Activated naive CD8-positive, alpha-beta T cell treated with anti-CD3 and anti-CD28 coated beads, Interleukin-2, amount 10 ng/mL, durations not matched to agents 7 days and 5 days (primary cell): ENCODE measurements at places on chromosomes 16 and 17. TPM values are rescaled to one million over a fixed set of nuclear protein-coding genes. Genes with fewer than 3 reads are reported as not detected.

CMTM2 gene
- 0.45 TPM for total RNA-seq

PRKCB gene
- 120 TPM for total RNA-seq

KRTAP2-1 gene
- not detected for total RNA-seq

STX1B gene
- 3.1 TPM for total RNA-seq

TMEM98 gene
- not detected for total RNA-seq

TP53TG3F gene
- not detected for total RNA-seq

GRCh38 chr16:72797621-72798020, 250.3 kb downstream of the ZFHX3 start:
- H3K27ac ChIP-seq = no peak overlapping the region
- no peak for DNase-seq
- no peaks in the 10 kb centered on the region for H3K4me1 ChIP-seq
- no peak overlapping the region for H3K4me3 ChIP-seq

DNA sequence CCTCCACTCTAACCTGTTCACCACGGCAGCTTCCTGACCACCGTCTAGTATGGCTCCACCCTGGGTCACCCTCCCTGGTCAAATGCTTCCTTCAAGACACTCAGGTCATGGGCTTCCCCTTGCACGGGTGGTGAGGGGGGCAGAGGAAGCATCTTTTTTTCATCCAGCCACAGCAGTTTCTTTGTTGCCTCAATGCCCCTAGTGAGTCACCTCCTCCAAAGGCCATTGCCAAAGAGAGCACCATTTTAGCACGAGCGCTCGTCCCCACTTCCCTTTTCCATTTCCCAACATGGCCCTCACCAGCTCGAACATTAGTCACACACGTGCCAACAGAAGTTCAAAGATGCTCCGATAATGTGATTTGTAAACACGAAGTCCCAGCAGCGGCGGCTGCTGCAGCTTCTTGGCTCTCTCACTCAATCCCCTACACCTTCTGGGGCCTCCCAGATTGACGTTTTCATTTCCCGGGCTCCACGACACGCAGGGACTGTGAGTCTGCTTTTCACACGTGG, 134.6 kb downstream of the GAS7 start:
- H3K27me3 ChIP-seq = peaks cover 4% of the 10 kb centered on the region
- peaks cover 4% of the 10 kb centered on the region for H3K4me1 ChIP-seq
- H3K4me3 ChIP-seq = no peak overlapping the region

DNA sequence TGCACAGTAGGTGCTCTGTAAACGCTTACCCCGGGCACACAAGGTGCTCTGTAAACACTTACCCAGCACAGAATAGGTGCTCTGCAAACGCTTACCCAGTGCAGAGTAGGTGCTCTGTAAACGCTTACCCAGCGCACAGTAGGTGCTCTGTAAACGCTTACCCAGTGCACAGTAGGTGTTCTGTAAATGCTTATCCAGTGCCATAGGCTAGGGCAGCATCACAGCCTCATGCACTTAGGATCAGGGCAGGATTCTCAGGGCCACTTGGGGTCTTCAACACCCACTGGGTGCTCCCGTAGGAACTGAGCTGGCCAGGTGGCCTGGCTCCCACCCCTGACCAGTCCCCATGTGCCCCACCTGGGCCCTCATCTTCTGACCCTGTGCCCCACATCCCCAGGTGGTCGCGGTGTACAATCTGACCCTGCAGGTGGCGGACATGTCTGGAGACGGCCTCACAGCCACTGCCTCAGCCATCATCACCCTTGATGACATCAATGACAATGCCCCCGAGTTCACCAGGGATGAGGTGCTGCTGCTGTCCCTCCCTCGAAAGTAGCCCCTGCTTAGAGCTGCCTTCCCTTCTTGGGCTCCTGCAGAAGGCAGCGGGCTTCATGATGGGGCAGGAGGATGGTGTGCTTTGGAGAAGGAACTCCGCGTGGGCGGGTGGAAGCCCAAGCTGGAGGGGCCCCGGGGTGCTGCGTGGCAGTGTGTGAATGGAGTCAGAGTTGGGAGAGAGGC, 13.1 kb downstream of the SLC22A31 start:
- peak; percentile 63 for DNase-seq
- H3K36me3 ChIP-seq = no peaks in the 10 kb centered on the region
- peaks cover 1% of the 10 kb centered on the region for H3K4me1 ChIP-seq
- peaks cover 3% of the 10 kb centered on the region for H3K27me3 ChIP-seq
- no peak overlapping the region for H3K4me3 ChIP-seq
- peak overlapping the region; percentile 42 for H3K27ac ChIP-seq

GRCh38 chr16:12340151-12340733, 363.7 kb downstream of the SNX29 start:
- DNase-seq = no peak
- H3K4me3 ChIP-seq = no peak overlapping the region
- H3K4me1 ChIP-seq = no peaks in the 10 kb centered on the region
- no peaks in the 10 kb centered on the region for H3K36me3 ChIP-seq
- no peaks in the 10 kb centered on the region for H3K27me3 ChIP-seq

DNA sequence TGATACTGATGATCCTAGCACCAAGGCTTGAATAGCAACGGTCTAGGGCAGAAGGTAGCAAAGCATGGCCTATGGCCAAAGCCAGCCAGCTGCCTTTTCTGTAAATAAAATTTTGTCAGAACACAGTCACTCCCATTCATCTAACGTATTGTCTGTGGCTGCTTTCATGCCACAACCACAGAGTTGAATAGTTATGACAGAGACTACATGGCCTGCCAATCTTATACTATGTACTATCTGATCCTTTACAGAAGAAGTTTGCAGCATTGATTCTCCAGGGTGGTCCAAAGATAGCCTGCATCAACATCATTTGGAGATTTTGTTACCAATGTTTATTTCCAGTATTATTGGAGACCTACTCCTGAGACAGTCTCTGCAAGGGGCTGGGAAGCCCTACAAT, 19.9 kb upstream of the MMD start:
- peaks cover 5% of the 10 kb centered on the region for H3K27me3 ChIP-seq
- no peaks in the 10 kb centered on the region for H3K36me3 ChIP-seq
- peaks cover 7% of the 10 kb centered on the region for H3K4me1 ChIP-seq
- DNase-seq = no peak

GRCh38 chr16:81696166-81696960, 82.7 kb upstream of the PLCG2 start:
- H3K27ac ChIP-seq = no peak overlapping the region
- no peaks in the 10 kb centered on the region for H3K27me3 ChIP-seq
- peaks cover 13% of the 10 kb centered on the region for H3K36me3 ChIP-seq
- no peak for DNase-seq
- peaks cover 2% of the 10 kb centered on the region for H3K4me1 ChIP-seq
- H3K4me3 ChIP-seq = no peak overlapping the region

GRCh38 chr17:50797135-50797810, 30.0 kb upstream of the ANKRD40CL start:
- no peaks in the 10 kb centered on the region for H3K36me3 ChIP-seq
- DNase-seq = no peak
- H3K4me3 ChIP-seq = no peak overlapping the region
- H3K27me3 ChIP-seq = no peaks in the 10 kb centered on the region

DNA sequence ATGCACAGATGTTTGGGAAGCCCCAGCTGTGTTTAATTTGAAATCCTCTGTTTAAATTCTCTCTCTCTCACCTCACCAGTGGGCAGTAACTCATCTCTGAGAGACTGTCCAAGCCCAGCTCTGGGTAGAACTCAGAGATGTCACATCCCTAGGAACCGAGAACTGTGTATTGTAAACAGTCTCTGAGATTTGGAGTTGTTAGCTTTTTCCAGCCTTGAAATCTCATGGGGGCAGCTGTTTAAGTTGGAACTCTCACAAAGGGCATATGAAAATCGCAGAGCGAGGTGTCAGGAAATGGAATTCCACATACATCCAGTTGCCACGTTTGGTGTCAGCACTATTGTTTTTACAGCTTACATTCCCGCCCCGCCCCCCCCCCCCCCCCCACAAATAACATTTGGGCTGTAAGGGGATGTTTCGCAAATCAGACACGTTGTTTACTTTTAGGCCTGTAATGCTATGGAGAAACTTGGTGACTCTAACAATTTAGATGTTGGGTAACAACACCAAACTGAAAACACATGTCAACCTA, 34.3 kb downstream of the VPS35L start:
- H3K27me3 ChIP-seq = no peaks in the 10 kb centered on the region
- no peaks in the 10 kb centered on the region for H3K4me1 ChIP-seq
- H3K4me3 ChIP-seq = no peak overlapping the region

DNA sequence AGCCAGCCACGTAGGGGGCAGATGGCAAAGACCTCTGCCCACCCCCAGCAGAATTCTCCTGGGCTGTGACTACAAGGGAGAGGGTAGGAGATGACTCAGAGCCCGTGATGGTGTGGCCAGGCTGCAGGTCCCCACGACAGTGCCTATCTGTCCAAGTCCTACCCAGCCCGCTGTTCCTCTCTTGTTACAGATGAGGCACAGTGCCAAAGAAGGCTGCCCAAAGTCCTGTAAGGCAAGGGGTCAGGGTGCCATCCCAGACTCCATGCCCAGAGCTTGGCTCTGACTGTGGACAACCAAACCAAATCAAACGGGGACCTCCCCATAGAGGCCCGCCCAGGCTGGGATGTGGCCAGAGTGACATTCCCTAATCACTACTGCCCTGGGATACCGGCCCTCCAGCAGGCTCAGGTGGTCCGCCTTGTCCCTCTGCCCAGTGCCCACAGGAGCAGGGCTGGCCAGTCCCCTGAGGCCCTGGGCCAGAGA, 12.6 kb upstream of the BCAR1 start:
- H3K36me3 ChIP-seq = no peaks in the 10 kb centered on the region
- H3K27me3 ChIP-seq = peaks cover 57% of the 10 kb centered on the region
- H3K4me1 ChIP-seq = no peaks in the 10 kb centered on the region
- H3K27ac ChIP-seq = no peak overlapping the region
- DNase-seq = no peak

- H3K27ac ChIP-seq = no peak overlapping the region
- H3K4me3 ChIP-seq = no peak overlapping the region
- peaks cover 13% of the 10 kb centered on the region for H3K4me1 ChIP-seq
- no peaks in the 10 kb centered on the region for H3K36me3 ChIP-seq
- peaks cover 3% of the 10 kb centered on the region for H3K27me3 ChIP-seq
These were observed 417.2 kb upstream of the C16orf82 start for GRCh38 chr16:26649381-26650045.

DNA sequence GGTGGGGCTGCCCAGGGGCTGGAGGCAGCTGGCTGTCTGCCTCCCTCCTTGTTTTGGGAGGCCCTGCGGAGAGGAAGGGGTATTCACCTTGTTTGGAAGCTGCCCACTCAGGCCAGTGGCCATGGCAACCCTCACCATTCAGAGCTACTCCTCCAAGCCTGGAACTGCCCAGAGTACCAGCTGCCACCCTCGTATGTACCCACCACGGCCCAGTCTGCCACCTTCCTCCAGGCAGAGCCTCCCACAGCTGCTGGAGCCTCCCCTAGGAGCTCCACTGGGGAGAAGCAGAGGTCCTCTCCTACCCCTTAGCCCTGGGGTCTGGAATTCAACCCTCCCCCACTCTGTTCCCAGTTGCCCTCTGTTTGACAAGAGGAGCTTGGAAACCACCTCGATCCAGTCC, 90.7 kb downstream of the AXIN2 start:
- H3K36me3 ChIP-seq = no peaks in the 10 kb centered on the region
- DNase-seq = no peak
- H3K27ac ChIP-seq = no peak overlapping the region

GRCh38 chr17:64723781-64724180, 61.7 kb upstream of the SMURF2 start:
- H3K4me3 ChIP-seq = no peak overlapping the region
- no peaks in the 10 kb centered on the region for H3K4me1 ChIP-seq
- DNase-seq = no peak
- no peak overlapping the region for H3K27ac ChIP-seq
- H3K36me3 ChIP-seq = no peaks in the 10 kb centered on the region

- no peaks in the 10 kb centered on the region for H3K36me3 ChIP-seq
- DNase-seq = no peak
- peaks cover 15% of the 10 kb centered on the region for H3K27me3 ChIP-seq
- H3K4me3 ChIP-seq = no peak overlapping the region
These were observed 74.7 kb upstream of the CIBAR2 start for GRCh38 chr16:85187002-85187401.

GRCh38 chr16:8943966-8944759, 19.5 kb downstream of the USP7 start:
- H3K27ac ChIP-seq = peak overlapping the region; percentile 23
- H3K27me3 ChIP-seq = no peaks in the 10 kb centered on the region
- H3K36me3 ChIP-seq = peaks cover 2% of the 10 kb centered on the region
- peak overlapping the region; percentile 47 for H3K4me3 ChIP-seq
- H3K4me1 ChIP-seq = peaks cover 64% of the 10 kb centered on the region
- DNase-seq = no peak

DNA sequence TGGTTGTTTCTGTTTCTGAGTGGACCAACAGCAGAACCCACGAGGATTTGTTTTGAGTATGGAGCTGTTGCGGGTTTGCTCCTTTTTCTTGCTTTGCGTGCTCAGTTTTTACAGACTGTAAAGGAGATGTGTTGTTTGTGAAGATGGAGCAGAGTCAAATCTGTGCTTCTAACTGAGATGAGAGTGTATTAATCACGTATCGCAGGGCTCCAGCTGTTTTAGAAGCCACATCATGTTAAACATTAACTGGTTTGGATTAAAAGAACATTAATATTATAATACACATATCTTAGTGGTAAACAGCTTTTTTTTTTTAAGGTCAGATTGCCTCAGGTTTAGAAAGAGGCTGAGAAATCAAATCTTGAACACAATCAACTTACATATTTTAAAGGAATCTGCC, 69.4 kb downstream of the YPEL2 start:
- H3K27ac ChIP-seq = no peak overlapping the region
- H3K4me3 ChIP-seq = no peak overlapping the region
- H3K36me3 ChIP-seq = peaks cover 39% of the 10 kb centered on the region
- no peak for DNase-seq
- H3K4me1 ChIP-seq = peaks cover 6% of the 10 kb centered on the region

DNA sequence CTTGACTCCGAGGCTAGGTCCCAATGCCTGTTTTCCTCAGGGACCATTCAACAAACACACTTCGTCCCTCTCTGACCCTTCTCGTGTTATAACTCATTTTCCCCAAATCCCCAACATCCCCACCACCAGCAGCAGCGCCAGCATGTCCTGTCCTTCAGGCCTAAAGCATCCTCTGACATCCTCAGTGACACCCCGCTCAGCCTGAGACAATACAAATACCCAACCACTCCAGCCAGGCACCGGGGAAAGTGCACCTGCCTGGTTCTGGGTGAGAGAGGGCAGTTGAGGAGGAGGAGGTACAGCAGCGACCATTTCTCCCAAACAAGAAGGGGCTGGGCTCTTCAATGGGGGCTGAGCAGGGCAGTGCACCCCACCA, 4.7 kb downstream of the MNT start:
- peak overlapping the region; percentile 76 for H3K27ac ChIP-seq
- no peak for DNase-seq
- H3K27me3 ChIP-seq = no peaks in the 10 kb centered on the region
- peaks cover 41% of the 10 kb centered on the region for H3K4me1 ChIP-seq
- H3K36me3 ChIP-seq = peaks cover 8% of the 10 kb centered on the region
- peak overlapping the region; percentile 66 for H3K4me3 ChIP-seq

- H3K27ac ChIP-seq = peak overlapping the region; percentile 25
- H3K4me3 ChIP-seq = peak overlapping the region; percentile 72
- H3K27me3 ChIP-seq = peaks cover 81% of the 10 kb centered on the region
- no peaks in the 10 kb centered on the region for H3K36me3 ChIP-seq
- H3K4me1 ChIP-seq = peaks cover 34% of the 10 kb centered on the region
- DNase-seq = peak; percentile 53
These were observed 13.9 kb upstream of the OR1F1 start for GRCh38 chr16:3173892-3174617.

- no peaks in the 10 kb centered on the region for H3K36me3 ChIP-seq
- H3K27ac ChIP-seq = no peak overlapping the region
- no peaks in the 10 kb centered on the region for H3K4me1 ChIP-seq
- no peak for DNase-seq
- H3K27me3 ChIP-seq = no peaks in the 10 kb centered on the region
These were observed 188.5 kb upstream of the CDH8 start for GRCh38 chr16:62224646-62225209.

- H3K4me1 ChIP-seq = peaks cover under 1% of the 10 kb centered on the region
- no peak overlapping the region for H3K27ac ChIP-seq
- no peak for DNase-seq
- no peaks in the 10 kb centered on the region for H3K36me3 ChIP-seq
- H3K4me3 ChIP-seq = no peak overlapping the region
These were observed 57.8 kb downstream of the MYH10 start for GRCh38 chr17:8572764-8573163.
